AG04450 (cell line): ENCODE measurements at places on chromosomes 3 and 15.

DNA sequence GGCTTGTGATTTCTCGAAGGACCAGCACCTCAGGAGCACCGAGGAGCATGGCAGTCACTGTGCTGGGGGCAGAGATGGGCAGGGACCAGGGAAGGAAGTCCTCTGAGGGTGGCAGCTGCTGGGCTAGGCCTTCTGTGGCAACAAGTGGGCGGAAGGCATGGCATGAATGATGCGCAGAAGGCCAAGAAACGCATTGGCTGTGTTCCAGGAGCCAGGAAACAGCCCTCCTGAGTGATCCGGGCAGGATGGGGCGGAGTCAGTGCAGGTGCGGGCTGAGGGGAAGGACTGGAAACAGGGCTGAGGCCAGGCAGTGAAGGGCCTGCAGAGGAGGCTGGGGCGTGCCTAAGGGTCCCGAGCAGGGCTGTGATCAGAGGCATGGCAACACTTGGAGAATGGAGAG is 23.6 kb downstream of the MRPS11 start:
- no peak for DNase-seq

DNA sequence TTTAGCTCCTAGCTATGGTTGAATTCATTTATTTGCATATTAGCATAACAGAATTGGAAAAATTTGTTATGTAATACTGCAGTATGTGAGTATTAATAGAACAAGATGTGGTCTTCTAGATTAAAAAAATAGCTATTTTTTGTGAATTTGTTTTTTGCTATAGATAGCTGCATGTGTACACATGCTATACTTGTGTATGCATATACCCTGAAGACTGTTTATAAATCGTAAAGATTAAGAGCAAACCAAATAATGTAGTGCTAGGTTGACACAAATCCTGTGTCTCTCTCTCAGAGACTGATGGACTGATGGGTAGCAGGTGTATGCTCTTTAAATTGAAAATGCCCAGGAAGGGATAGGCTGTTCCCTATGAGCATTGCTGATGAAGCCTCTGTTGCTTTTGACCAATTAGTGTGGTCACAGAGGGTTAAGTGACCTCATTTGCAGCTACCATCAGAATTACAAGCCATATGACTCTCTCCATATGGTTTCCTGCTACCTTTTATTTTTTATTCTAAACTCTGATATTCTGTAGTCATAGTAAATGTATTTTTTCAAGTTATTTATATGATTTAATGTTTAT is 9.0 kb downstream of the PLCL2 start:
- DNase-seq = no peak

- no peak for DNase-seq
Measured at GRCh38 chr3:112958811-112959560, 15.9 kb downstream of the CD200R1 start.

- DNase-seq = peak; percentile 26
Measured at GRCh38 chr3:114758831-114759699, 388.0 kb downstream of the ZBTB20 start.

DNA sequence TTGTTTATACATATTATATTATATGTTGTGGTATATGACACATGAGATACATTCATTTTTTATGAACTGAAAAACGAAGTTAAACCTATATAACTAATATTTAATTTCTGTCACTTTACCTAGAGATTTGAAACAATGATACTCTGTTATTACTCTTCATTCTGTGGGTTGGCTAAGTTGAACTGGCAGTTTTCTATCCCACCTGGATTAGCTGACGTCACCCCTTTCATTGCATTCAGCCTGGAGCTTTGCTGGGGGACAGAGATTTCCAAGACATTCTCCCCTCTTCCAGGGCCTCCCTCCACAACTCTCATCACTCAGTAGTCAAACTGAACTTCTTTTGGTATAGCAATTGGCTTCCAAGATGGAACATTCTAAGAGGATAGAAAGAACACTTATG is 309.2 kb upstream of the SATB1 start:
- DNase-seq = no peak

GRCh38 chr3:9507586-9508578 is 45.7 kb downstream of the LHFPL4 start:
- no peak for DNase-seq

DNA sequence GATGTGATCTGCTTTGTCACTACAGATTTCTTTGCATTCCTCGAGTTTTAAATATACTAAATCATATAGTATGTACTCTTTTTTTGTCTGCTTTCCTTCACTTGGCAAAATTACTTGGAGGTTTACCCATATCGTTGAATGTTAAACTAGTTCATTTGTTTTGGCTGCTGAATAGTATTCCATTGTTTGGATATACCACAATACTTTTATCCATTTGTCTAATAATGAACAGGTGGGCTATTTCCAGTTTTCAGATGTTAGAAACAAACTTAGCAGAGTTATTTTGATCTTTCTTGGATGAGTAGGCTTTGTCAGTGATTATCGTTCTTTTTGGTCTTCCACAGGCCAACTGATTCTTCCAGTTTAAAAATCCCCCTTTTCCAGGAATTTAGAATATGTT is 154.0 kb upstream of the TGFBR2 start:
- DNase-seq = no peak

DNA sequence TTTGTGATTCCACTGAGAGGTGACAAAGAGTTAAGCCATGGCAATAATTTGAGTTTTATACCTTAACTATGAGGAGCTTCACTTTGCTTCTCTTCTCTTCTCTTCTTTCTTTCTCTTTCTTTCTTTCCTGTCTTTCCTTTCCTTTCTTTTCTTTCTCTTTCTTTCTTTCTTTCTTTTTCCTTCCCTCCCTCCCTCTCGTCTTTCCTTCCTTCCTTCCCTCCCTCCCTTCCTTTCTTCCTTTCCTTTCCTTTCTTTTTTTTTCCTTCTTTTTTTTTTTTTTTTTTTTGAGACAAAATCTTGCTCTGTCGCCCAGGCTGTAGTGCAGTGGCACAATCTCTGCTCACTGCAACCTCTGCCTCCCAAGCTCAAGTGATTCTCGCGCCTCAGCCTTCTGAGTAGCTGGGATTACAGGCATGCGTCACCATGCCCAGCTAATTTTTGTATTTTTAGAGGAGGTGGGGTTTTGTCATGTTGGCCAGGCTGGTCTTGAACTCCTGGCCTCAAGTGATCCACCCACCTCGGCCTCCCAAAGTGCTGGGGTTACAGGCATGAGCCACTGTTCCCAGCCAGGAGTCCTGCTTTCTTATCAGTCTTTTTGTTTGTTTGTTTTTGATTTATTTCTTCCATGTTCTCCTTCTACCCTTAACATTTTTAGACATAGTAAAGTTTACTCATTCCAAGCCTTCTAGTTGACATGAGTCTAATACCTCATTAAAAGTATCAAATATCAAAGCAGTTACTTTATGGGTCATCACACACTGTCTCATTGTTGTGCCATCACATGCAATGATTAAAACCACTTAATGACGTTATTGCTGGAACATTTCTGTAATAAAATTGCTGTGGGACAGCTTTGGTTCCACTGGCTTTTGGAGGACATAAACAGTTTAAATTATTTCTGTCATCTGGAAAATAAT is 29.9 kb downstream of the SLC49A4 start:
- DNase-seq = no peak

- no peak for DNase-seq
Measured at GRCh38 chr3:56955492-56956111, 104.9 kb upstream of the SPATA12 start.

DNA sequence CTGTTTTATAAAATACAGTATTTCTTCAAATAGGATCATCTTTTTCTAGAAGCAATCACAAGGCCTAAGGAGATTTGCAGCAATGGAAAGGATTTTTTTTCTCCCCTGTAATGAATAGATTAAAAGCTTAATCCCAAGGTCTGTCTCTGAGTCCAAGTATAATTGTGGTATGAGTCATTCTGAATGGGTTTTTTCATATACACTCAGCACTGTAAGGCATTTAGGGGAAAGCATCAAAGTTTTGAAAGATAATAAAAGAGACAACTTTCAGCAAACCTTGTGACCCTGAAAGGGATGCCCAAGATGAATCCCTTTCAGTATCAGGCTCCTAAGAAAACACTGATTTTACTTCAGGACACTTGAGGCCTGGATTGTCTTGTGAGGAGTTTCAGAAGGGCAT is 23.3 kb upstream of the LARS2 start:
- DNase-seq = no peak

GRCh38 chr3:100533176-100533575 is 40.8 kb downstream of the TMEM45A start:
- no peak for DNase-seq

GRCh38 chr3:176968631-176969030 is 228.7 kb downstream of the TBL1XR1 start:
- DNase-seq = no peak

DNA sequence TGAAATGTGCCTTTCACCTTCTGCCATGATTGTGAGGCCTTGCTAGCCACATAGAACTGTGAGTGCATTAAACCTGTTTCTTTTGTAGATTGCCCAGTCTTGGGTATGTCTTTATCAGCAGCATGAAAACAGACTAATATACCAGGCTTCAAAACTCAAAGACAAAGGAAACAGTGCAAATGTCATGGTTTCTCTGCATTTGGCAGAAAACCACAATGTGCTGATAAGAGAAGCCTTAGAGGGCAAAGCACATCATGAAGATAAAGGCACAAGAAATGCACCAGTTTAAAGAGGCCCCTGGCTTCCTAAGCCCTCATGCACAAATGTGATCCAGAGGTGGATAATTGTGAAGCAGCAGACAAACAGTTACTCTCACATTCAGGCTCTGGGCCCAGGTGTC is 259.2 kb downstream of the CPNE4 start:
- DNase-seq = no peak

- no peak for DNase-seq
Measured at GRCh38 chr15:31483986-31484951, 157.6 kb downstream of the KLF13 start.

- DNase-seq = no peak
Measured at GRCh38 chr3:131050001-131050400, 23.3 kb downstream of the NEK11 start.

- DNase-seq = peak; percentile 100
Measured at GRCh38 chr15:36468746-36469145, 110.7 kb upstream of the CDIN1 start.

DNA sequence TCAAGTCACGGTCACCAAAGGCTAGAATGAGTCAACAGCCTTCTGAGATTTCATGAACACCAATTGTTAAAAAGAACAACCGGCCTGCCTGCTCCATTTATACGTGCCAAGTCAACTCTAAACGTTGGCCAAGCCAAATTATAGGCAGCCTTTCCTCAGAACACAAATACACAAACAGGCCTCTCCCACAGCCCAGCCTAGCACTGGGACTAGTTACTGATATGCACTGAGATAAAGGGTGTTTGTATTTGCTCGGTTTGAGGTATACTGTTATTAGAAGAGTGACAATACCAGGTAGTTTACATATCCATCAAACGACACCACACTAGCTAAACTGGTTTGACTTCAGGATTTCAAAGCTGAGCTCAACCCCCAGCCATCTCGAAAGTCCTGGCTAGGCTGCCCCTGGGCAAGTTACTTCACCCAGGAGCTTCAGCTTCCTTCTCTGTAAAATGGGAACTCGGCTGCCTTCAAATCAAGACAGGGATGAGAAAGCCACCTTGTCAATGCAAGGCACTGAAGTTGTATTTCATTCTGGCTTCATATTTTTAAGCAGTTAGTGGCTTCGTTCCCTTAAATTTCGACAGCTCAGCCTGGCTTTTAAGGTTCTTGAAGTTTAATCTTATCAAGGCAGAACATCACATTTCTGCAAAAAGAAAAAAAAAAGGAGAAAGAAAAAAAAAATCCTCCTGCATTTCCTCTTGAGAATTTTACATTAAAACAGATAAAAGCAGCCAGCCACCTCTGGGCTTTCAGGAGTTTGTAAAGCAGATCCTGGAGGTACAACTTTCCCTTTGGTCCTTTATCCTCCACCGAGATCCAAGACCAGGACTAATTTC is 4.0 kb downstream of the TLE3 start:
- DNase-seq = no peak

DNA sequence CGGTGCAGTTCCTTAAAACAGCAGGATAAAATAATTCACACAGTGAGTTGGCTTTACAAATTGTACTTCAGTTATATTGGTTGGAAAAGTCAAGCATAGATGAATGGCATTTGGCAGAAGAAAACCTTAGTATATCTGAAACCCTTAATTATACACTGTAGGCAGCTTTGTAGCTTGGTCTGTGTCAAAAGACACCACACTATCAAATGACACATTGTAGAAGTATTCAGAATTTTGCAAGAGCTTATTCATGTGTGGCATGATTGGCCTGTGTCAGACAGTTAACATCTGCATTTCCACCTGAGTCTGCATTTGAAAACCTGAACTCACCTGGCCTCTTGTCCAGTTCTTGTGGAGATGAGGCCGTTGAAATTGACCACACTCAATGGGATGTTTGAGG is 13.8 kb downstream of the TMEM266 start:
- no peak for DNase-seq

DNA sequence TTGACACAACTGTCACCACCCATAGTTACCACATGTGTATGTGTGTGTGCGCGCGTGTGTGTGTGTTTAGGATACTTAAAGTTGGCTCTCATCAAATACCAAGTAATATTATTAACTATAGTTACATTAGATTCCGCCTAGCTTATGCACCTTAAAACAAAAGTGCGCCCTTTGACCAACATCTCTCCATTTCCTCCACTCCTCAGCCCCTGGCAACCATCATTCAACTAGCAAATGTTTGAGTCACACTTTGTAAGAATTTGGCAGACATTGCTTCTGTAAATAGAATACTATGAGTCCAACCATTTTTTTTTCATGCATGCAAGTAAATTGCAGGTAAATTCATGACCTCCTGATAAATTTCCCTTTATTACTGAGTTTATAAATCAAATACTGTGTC is 169.3 kb downstream of the GBE1 start:
- DNase-seq = peak; percentile 8

GRCh38 chr3:3798631-3799113 is 559 bp upstream of the LRRN1 start:
- DNase-seq = no peak

DNA sequence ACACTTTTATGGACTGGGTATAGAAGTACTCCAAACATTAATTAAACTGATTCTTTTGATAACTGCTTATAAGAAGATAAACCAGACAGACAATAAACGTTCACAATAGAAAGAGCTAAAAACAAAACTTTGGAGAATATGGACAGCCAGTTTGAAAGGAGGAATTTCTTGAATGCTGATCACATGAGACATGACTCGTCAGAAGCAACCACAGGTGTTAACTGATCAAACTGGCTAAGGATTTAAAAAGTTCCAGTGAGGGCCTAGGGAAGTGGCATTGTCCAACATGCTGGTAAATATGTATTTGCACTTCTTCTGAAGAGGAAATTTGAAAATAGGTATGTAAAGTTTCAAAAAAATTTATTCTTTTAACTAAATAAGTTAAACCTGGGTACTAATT is 29.4 kb upstream of the AP3B2 start:
- no peak for DNase-seq

GRCh38 chr3:194277104-194277785 is 73.9 kb downstream of the CPN2 start:
- DNase-seq = no peak

- DNase-seq = no peak
Measured at GRCh38 chr15:48888836-48889235, 10.9 kb downstream of the EID1 start.
